ENCODE measurements at places on chromosomes 1 and 21.

- no peak for DNase-seq
Observed at GRCh38 chr1:198776602-198777029, 137.8 kb downstream of the PTPRC start.

DNA sequence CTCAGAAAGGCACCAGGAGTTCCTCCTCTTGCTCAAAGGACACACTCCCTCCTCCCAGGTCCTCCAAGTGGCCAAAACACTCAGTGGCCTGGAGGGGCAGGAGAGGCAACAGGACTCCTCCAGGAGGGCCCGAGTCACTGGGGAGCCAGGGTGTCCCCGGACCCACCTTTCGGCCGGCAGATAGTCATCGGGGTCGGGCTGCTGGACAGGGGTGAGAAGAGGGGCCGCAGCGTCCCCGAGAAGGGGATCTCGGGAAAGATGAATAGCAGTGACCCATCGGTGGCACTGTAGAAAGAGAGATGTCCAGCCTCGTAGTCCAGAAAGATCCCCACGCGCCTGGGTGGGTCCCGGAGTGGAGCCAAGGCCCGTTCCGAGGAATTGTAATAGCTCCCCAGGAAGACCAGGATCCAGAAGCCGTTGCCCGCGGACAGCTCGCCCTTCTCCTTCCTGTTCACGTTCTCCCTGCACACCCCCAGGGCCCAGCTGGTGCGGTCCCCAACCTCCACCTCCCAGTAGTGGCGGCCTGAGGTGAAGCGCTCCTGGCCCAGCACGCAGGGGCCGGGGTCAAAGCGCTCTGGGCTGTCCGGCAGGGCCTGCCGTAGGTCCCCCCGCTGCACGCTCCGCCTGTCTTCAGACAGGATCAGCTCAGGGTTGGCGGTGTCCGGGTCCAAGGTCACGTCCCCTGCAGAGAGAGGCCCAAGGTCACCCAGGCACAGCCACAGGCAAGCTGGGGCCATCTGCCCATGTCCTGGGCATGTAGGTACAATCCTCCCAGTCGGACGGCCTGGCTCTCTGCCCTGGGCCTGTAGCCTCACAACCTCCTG lies 11.9 kb downstream of the TRIM11 start:
- no peak for DNase-seq

DNA sequence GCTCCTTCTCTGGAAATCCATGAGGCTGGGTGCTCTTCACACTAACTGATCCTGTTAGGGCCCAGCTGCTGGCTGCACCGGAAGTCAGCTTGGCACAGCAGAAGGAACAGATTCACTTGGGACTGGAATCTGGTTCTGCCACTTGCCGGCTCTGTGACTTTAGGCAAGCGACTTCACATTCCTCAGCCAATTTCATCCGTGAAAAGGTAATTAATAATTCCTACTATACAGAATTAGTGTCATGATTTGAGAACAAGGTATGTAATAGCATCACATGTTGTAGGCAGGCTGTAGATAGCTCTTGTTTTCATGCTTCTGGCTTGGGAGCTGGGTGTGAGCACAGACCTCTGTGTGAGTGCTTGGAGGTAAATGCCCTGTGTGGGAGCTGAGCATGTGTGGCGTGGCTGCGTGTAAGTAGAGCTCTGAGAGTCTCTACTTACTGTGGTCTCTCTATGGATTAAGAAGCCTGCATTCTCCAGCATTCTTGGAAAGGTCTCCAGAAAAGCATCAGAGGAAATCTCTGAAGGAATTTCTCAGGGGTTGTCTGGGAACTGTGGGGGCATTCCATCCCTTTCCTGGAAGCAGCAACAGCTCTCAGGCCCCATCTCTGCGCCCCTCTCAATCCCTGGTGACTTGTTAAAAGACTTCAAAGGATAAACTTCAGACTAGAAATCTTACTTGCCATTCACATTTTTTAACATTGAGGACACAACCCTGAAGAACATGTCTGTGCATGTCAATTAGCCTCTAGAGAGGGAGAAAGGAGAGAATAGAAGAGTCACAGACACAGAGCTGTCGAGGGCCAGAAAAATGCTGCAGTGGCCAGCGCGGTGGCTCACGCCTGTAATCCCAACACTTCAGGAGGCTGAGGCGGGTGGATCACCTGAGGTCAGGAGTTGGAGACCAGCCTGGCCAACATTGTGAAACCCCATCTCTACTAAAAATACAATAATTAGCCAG lies 47.7 kb upstream of the PPM1J start:
- DNase-seq: no peak

GRCh38 chr1:161864577-161864976 lies 98.5 kb downstream of the ATF6 start:
- DNase-seq: no peak

DNA sequence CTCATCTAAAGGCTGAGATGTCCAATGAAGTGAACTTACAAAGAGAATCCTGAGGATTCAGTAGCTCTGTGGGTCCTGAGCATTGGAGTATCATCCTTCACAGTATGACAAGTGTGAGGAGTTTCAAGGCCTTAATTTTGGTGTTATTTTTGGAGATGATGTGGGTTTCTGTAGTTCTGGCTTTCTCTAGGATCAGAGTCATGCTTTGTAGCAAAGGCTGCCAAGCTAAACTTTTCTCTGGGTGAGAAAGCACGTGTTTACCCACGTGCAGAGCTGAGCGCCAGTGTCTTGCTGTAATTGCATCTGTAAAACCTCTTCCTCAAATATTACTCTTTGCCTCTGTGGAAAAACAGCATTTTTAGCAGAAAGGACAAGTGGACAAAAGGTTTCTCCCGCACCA lies 387.8 kb upstream of the LYPLAL1 start:
- DNase-seq: no peak

DNA sequence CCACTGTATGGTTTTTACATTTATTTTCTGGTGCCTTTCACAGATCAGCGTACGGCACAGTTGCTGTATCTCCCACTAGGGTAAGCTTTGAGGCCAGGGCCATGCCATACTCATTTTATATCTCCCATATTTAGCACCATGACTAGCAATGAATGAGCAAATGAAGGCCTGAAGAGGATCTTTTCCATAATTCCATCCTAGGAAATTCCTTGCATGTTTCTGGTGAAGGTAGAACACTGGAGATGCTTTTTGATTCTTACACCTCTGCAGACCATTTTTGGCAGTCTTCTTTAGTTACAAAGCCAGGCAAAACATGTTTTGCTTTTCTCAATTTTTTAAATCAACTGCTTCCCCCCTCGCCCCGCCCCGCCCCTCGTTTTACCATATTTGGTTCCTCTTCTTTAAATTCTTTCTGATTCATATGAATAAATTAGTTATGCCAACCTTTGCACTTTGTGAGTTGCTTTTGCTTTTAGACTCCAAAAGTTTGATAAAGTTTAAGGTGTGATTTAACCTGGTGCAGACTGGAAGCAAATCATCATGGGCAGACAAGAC lies 78.9 kb upstream of the AK4 start:
- DNase-seq: no peak

DNA sequence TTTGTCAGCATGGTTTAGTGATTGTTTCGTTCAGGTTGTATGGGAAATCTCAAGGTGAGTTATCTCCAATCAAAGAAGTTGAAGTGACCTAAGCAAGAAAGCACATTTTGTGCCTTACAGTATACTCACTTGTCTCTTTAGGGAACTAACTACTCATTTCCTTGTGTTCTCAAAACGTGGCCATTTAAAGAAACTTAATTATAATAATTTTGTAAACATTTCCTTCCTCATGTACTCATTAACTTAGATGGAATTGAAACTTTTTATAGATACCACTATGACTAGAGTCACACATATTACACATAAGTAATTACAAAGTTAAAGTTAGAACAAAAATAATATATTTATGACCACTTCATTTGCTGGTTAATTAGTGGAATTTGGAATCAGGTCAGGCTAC lies 552.6 kb downstream of the MRPL39 start:
- DNase-seq: no peak

DNA sequence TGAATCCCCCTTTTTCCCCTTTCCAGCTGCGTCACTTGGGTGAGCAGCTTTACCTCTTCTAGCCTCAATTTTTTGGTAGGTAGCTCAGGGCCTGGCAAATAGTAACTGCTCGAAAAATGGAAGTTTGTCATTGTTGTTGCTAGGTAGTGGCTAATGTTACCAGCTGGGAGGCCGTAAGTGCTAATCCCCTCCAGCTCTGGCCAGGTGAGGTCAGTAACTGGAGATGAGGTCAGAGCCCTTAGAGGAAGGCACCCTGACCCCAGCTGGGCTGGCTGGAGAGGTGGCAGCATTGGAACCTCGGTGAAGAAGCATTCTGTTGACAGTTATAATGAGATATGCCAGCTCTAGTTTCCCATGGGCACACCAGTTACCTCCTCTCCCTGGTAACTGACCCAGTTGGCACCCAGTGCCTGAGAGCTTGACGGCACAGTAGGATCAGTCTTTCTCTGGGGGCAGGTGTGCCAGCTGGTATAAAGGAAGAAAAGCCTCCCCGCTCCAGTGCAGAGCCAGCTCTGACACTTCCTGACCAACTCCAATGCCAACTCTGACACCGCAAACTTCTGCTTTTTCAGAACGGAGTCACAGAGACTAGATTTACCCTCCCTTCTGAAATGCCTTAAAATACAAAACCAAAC lies 35.0 kb upstream of the SLC2A1 start:
- DNase-seq: no peak

DNA sequence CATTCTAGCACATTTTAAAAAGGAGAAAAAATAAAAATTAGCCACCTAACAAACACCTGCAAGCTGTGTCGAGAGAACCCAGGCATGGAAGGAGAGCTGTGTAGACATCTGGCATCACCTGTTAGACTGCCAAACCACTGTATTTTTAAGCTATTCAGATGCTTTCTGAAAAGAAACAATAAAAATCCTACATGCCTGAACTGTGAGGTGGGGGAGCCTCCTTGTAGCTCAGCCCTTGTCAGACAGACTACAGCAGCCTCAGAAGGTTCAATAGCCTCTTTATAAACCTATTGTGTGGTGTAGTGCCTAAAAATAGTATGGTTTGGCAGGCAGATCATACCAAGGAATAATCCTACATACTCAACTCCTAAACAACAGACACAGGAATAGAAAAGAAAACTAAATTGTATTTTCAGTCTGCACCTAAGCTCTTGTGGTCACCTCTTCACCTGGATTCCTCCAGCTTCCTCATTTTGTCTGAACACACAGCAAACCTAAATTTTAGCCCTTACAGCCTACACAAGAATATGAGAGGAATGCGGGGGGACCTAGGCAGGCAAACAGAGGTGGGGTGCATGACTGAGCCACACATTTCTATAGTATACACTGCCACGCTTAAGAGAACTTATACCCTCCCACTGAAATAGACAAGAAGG lies 67.0 kb downstream of the SIPA1L2 start:
- DNase-seq: no peak

DNA sequence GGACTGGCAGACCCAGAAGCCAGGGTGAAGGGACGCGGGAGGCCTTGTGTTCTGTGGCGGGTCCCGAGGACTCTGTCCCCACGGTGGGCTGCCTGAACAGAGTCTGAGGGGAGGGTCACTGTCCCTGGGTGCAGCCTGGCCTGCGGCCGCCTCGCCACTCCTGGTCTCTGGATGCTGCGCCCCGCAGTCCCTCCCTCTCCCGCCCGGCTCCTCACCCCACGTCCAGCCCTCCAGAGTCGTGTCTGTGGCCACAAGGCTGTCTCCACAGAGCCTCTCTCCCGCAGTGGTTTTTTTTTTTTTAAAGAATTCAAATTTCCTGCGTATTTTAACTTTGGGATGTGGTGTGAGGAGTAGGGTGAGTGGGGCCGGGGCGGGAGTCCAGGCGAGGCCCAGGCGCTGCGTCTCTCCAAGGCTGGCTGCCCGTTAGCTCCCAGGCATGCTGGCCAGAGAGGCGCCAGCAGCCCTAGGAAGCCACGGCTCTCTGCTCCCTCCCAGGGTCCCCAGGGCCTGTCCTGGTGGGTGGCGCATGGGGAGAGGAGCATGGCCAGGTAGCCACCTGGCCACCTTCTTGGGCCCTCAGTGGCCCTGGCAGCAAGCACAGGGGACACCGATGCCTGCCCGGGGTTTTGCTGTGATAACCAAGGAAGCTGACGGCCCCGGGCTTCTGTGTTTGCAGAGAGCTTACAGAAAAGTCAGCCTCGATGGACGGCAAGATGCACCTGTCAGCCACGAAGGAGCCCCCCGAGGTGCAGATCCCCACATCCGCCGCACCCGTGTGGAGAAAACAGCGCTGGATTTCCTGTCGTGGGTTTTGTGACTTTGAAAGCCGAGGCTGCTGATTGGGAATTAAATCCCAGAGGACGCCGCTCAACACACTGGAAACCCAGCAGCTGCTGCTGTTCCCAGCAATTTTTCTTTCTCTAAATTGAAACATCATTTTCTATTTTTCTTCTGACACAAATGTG lies 72.8 kb downstream of the MORN1 start:
- DNase-seq: no peak

GRCh38 chr1:163673759-163674151 lies 352.0 kb downstream of the NUF2 start:
- no peak for DNase-seq

DNA sequence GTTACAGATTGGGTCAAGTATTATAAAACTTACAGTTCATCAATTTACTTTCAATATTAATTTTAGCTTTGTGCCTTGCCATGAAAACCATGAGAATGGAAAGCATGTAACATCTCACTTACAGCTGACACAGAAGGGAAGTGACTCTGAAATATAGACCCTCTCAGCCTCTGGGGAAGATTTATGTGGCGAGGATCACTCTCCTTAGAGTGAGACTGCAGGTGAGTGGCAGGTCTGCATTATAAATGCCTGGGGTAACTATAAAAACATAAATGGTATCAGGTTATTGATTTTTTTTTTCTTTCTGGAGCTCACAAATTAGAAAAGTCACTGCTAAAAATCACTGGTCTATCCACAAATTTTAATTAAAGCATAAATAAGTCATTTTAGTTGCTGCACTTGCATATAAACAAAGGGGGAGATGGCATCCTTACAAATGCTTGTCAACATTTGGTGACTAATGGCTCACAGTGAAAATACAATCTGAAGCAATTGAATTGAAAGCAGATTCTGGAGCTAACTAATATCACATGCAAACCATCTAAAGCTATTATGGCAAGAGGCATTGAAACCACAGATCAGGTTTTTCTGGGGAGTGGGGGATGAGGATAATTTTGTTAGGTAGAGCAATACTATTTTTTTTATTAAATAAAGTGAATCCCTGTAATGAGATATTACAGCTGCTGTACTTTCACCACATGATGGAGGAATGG lies 200.9 kb downstream of the TM2D1 start:
- no peak for DNase-seq

DNA sequence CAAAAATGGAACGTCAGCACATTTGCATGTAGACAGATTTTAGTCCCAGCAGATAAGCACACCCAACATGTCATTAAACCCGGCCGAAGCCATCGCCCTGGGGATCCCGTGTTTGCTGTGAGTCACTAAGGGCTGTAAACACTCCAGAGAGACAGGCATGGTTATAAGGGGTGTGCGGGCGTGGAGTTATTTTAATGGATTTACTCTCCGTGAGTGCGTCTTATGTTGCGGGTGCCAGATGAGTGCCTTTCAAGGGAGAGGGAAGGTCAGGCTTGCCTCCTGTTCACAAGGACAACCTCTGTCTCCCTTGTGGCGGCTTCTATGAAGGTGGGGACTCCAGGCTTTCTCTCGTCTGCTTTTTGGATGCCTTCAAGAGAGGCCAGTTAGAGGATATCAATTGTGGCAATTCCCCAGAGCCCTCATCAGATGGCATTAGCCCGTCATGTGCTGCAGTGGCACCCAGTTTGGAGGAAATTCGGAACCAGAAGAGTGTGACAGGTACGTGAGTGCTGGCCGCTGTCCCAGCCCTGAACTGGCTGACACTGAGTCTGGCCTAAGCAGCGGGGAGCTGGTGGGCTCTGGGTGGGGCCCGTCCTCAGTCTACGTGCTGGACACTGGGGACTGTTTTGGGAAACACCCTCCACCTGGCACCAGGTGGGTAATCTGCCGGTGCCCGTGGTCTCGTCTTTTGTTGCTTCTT lies 223.8 kb upstream of the TMEM51 start:
- DNase-seq: no peak
